Kidney epithelial cell (primary cell): ENCODE measurements at places on chromosomes 1 and 21. TPM values are rescaled to one million over a fixed set of nuclear protein-coding genes. Genes with fewer than 3 reads are reported as not detected.

The OR6K3 gene
- total RNA-seq: not detected in 2 replicates

The PRUNE1 gene
- total RNA-seq: 12.1 and 15.8 TPM in 2 replicates

The IFI44 gene
- total RNA-seq: 3.5 and 7.0 TPM in 2 replicates

The OR2AK2 gene
- total RNA-seq: not detected in 2 replicates

The UBQLN4 gene
- 28.2 and 30.5 TPM in 2 replicates for total RNA-seq

The FCRL6 gene
- total RNA-seq: not detected in 2 replicates

The LCE2A gene
- not detected in 2 replicates for total RNA-seq

The STYXL2 gene
- not detected in 2 replicates for total RNA-seq

The CAMK2N1 gene
- total RNA-seq: 39.8 and 42.6 TPM in 2 replicates

The FAAH gene
- 8.5 and 16.6 TPM in 2 replicates for total RNA-seq

The KCND3 gene
- under 0.01 TPM in 2 replicates for total RNA-seq

The ADORA3 gene
- not detected in 2 replicates for total RNA-seq

The HTR6 gene
- not detected in 2 replicates for total RNA-seq

The RRAGC gene
- total RNA-seq: 40.3 and 44.2 TPM in 2 replicates

The POU3F1 gene
- total RNA-seq: 0.08 TPM in 1 of 2 replicates, not detected in the other

The LRRC53 gene
- not detected in 2 replicates for total RNA-seq

The C1orf105 gene
- not detected in 2 replicates for total RNA-seq

The C1orf87 gene
- not detected in 2 replicates for total RNA-seq

The PTGFR gene
- 0.21 and 0.38 TPM in 2 replicates for total RNA-seq

The GRHL3 gene
- 12.5 and 12.9 TPM in 2 replicates for total RNA-seq

The RPL11 gene
- total RNA-seq: 932 and 942 TPM in 2 replicates

The DMBX1 gene
- total RNA-seq: 0.04 TPM in 1 of 2 replicates, not detected in the other

The SRSF4 gene
- total RNA-seq: 30.0 and 40.2 TPM in 2 replicates

The EPHB2 gene
- 111 and 143 TPM in 2 replicates for total RNA-seq

The EPB41 gene
- 40.5 and 40.7 TPM in 2 replicates for total RNA-seq

The CCDC190 gene
- not detected in 2 replicates for total RNA-seq

The SAMD13 gene
- 1.2 and 1.9 TPM in 2 replicates for total RNA-seq

The TLR5 gene
- total RNA-seq: 0.07 and 3.7 TPM in 2 replicates

The KDF1 gene
- total RNA-seq: 10.3 and 11.0 TPM in 2 replicates

The DIO1 gene
- total RNA-seq: not detected in 2 replicates

The ANXA9 gene
- 0.21 and 1.3 TPM in 2 replicates for total RNA-seq

The NPHS2 gene
- 1.7 and 2.5 TPM in 2 replicates for total RNA-seq

The HNRNPCL2 gene
- not detected in 2 replicates for total RNA-seq

The ERICH3 gene
- not detected in 2 replicates for total RNA-seq

The PIGV gene
- total RNA-seq: 8.5 and 11.5 TPM in 2 replicates

The KRTAP7-1 gene
- total RNA-seq: not detected in 2 replicates

The LDLRAD2 gene
- not detected in 2 replicates for total RNA-seq

The GRIK3 gene
- total RNA-seq: under 0.01 TPM in 2 replicates

The LRRC40 gene
- 24.6 and 26.5 TPM in 2 replicates for total RNA-seq

The LCE3D gene
- total RNA-seq: not detected in 2 replicates

The OLIG2 gene
- total RNA-seq: not detected in 2 replicates

The HSPB7 gene
- 0.07 TPM in 1 of 2 replicates, not detected in the other for total RNA-seq

The TTLL10 gene
- total RNA-seq: 0.27 TPM in 1 of 2 replicates, not detected in the other

The EBNA1BP2 gene
- 89.3 and 119 TPM in 2 replicates for total RNA-seq
